Activated T-helper 17 cell treated with anti-CD3 and anti-CD28 coated beads, Interleukin-2, amount 50 U/mL, for 72 hours (primary cell): ENCODE measurements at places on chromosomes 2 and 18. TPM values are rescaled to one million over a fixed set of nuclear protein-coding genes. Genes with fewer than 3 reads are reported as not detected.

The CHRND gene
- not detected for total RNA-seq

DNA sequence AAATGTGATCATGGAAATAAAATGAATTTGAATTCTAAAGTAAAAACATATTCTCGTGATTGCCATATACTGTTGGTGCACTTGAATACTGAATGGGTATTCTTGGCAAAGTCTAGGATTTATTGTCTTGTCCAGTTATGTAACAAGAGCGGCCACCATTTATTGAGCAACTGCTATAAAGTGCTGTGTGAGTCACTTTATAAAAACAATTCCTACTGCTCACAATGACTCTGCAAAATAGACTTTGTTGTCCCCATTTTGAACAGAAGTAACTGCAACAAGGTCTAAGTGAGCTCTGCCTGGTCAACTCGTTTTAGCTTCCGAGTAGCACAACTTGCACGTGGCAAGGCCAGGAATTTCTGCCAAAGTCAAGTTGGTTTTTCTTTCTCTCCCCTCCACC lies 995.6 kb upstream of the FANCL start:
- no peak for ATAC-seq

GRCh38 chr2:159797543-159798375 lies at the start of gene CD302:
Gene CD302 (minus strand): TSS chr2:159798208. CDS start chr2:159798198, 10 bp downstream.
- ATAC-seq, result peak; percentile 62

DNA sequence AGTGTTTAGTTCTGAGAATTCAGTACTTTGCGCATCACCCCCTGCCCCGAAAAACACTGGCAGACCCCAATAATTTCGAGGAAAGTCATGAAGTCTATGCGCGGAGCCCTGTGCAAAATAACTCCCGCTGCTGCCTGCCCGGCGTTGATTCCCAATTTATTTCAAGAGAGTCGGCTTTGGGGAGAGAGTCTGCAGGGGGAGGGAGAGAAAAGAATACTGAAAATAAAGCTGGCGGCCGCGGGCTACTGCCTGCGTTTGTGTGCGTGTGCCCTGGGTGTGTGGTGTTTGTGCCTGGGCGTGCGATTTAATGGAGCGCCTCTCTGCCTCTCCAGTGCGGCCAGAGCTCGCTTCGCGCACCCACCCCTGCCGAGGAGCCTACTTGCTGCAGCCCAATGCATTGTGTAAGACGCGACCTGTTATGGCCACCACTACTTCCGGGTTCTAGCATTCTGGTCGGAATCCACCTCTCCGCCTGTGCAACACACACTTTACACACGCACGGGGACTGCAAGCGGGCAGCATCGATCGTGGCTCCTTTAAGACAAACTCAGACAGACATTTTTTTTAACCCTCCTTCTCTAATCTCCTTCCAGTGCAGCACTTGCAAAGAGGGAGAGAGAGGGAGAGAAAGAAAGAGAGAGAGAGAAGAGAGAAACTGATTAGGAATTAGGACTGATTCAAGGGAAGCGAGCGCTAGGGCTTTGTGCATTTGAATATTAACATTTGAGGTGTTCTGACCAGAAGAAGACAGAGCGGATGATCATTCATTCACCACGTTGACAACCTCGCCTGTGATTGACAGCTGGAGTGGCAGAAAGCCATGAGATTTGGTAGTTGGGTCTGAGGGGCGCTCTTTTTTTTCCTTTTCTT lies at the start of gene MEIS1:
Gene MEIS1, plus strand, starts transcription at position 447 of the 870 bp plus-strand sequence. CDS start 732 bp downstream, outside the sequence.
- peak; percentile 53 for ATAC-seq
